Stimulated activated CD4-positive, alpha-beta T cell treated with anti-CD3 and anti-CD28 coated beads, Interleukin-1b, Interleukin-23, amount 100 ng/mL, for 24 hours (primary cell): ENCODE measurements at places on chromosomes 3 and 15.

DNA sequence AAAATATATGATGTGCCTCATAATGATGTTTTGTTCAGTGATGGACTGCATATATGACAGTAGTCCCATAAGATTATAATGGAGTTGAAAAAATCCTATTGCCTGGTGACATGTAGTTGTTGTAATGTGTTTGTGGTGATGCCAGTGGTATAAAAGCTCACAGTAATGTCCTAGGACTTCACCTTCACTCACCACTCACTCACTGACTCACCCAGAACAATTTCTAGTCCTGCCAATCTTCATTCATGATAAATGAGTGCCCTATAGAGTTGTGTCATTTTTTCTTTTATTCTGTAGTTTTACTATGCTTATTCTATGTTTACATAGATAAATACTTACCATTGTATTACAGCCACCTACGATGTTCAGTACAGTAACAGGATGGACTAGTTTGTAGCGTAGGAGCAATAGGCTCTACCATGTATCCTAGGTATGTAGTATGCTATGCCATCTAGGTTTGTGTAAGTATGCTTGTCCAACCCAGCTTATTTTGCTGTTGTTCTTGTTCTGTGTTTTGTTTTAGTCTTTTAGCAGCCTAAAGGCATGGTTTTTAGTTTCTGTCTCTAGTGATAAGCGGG lies 88.5 kb upstream of the LRRFIP2 start:
- no peak for DNase-seq

DNA sequence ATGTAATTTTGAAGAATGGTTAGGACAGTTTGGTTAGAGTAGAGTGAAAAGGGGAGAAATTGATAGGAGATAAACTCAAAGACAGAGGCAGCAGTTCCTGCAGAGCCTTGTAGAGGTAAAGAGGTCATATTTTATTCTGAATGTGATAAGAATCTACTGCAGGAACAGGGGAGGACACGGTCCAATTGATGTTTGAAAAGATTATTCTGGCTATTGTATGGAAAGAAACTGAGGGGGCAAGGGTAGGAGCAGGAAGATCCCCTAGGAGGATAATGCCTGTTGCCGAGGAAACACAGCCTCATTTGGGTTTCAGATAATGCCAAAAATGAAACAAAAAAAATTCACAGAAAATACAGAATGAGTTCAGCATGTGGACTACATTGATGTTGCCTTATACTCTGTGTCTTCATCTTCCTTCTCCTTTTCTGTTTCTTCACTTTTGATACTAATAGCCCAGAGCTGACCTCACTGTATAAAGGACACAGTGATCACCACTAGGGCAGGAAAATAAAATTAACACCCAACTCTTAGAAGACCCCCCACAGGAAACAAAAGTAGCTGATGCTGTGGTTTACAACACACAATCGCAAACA lies 454.6 kb upstream of the UBE2E2 start:
- DNase-seq: no peak

GRCh38 chr3:160125258-160125657 lies 100.0 kb upstream of the C3orf80 start:
- no peak for DNase-seq

- DNase-seq: no peak
Measured at GRCh38 chr3:114452937-114453336, 159.1 kb downstream of the TIGIT start.

DNA sequence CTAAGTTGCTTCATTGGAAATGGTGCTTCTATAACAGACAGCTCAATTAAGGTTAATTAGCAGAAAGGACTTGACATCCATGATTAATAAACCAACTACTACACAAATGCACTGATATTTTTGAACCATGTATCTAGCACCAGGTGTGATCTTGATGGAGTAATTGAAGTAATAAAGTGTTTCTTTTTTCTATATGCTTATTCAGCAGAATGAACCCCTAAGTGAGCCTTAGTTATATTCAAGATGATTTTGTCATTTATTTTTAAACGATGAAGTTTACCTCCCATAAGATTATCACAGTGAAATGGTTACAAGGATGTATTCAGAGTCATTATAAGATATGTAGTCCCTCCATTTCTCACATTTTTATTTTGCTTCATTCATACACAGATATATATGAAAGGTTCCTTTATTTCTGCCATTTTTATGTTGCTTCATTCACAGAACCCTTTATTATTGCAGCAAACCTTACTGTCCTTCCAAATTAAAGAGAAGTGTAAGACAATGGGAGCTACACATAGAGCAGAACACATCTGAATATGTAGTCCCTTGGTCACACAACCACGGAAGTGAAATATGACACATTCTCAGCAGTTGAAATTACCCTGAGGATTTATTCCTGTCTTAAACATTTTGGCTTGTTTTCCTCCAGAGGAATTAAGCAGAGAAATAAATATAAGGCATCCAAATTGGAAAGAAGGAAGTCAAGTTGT lies 295.0 kb downstream of the RAP2B start:
- no peak for DNase-seq
